ENCODE measurements at places on chromosomes 3 and 15. TPM values are rescaled to one million over a fixed set of nuclear protein-coding genes. Genes with fewer than 3 reads are reported as not detected.

The PDHB gene
- total RNA-seq: 103 TPM

The IQCH gene
- 0.92 TPM for total RNA-seq

The TRMT10C gene
- total RNA-seq: 39.4 TPM

The PLCL2 gene
- 3.5 TPM for total RNA-seq

The ERICH6 gene
- total RNA-seq: not detected

The CDCP1 gene
- 53.5 TPM for total RNA-seq

The CLRN1 gene
- not detected for total RNA-seq

The PPM1L gene
- 2.4 TPM for total RNA-seq

The NRROS gene
- total RNA-seq: 2.5 TPM

The LARP6 gene
- total RNA-seq: 28.8 TPM

The HTR3C gene
- total RNA-seq: not detected

The TRH gene
- not detected for total RNA-seq

The MGLL gene
- 82.2 TPM for total RNA-seq

The FSTL1 gene
- 179 TPM for total RNA-seq

The SLC2A2 gene
- total RNA-seq: not detected

The LPP gene
- 93.9 TPM for total RNA-seq

The TERC gene
- total RNA-seq: 196 TPM

The GPR149 gene
- not detected for total RNA-seq

The CRABP1 gene
- total RNA-seq: not detected

The MORF4L1 gene
- 265 TPM for total RNA-seq

The CYP1A1 gene
- 0.14 TPM for total RNA-seq

The CHDH gene
- total RNA-seq: 9.2 TPM

The CPLX3 gene
- not detected for total RNA-seq

The KLHL6 gene
- not detected for total RNA-seq

The ONECUT1 gene
- not detected for total RNA-seq

The ZNF774 gene
- 1.1 TPM for total RNA-seq

The SCG5 gene
- total RNA-seq: 4.9 TPM

The ZNF502 gene
- 2.2 TPM for total RNA-seq

The AP3B2 gene
- total RNA-seq: under 0.01 TPM

The TGM4 gene
- not detected for total RNA-seq

The PLSCR5 gene
- not detected for total RNA-seq

The PSTPIP1 gene
- total RNA-seq: not detected

The DUSP7 gene
- total RNA-seq: 25.9 TPM

Data from epithelial cell of proximal tubule (primary cell).